ENCODE measurements at places on chromosomes 4 and X. TPM values are rescaled to one million over a fixed set of nuclear protein-coding genes. Genes with fewer than 3 reads are reported as not detected.

PAGE3 gene
- not detected for polyA plus RNA-seq

DNA sequence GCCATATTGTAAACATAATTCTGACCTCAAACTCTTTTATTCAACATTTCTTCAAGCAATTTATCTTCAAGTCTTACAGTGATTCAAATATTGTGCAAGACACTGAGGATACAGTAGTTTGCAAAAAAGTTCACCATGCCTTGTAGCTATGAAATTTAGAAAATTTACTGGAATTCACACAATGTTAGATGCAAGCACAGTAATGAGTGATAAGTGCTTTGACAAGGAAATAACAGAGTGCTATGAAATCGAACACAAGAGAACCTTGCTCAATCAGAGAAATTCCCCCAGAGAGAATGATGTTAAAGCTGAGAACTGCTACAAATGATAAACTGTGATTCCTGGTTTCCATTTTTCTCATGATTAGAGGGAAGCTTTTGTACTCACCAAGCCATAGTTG is 952.9 kb downstream of the FAT4 start:
- DNase-seq, result no peak

DNA sequence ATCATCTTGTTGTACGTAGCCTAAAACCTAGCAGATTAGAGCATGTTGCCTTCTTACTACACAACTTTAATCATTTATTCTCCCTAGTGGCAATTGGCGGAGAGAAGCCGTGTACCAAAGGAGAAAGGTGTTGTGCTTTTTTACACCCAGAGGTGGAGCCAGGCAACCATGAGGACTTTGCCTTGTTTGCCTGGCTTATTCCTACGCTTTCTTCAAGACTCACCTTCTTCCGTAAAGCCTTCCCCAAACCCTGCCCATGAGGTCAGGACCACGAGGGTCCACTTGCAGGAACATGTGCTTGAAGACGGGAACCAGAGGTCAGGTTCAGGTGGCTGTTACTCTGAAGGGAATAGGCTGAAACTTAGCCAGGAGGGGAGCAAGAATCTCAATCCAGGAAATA is 290.5 kb downstream of the RAB28 start:
- DNase-seq, result no peak

DNA sequence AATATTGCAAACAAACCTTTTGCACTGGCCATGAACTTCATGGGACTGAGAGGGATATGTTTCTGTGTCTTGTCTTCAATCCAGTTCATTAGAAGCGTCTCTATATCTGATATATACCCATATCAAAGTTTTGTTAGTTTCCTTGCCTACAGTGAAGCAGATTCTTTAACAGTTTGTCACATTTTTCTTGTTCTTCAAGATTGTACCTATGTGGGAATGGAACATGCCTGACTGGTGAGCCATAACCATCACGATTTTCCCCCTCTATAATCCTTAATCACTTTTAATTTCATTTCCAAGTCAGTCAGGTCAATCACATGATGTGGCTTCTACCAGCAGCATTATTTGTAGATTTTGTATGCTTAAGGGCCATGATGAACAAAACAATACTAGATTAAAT is 197.1 kb upstream of the PDE5A start:
- DNase-seq, result no peak

NOX1 gene
- polyA plus RNA-seq, result not detected

GRCh38 chrX:49042581-49043219 is 457 bp downstream of the TFE3 start:
- DNase-seq, result no peak

MGAT4D gene
- not detected for polyA plus RNA-seq

DNA sequence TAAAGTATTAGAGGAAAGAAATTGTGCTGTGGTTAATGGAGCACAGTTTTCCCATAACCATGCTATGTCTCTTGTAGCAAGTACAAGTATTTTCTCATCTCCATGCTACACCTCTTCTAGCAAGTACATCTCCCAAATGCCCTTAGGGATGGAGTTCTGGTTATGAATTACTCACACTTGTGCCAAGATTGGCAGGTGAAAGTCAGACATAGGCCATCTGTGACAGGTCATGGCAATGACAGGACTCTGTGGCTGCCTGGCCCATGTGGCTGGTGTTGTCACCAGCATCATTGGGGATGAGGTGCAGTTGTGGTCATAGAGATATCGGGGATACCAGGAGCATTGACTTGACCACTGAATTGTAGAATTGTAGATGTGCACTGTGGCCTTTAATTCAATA is 310.2 kb downstream of the FAT4 start:
- no peak for DNase-seq

DNA sequence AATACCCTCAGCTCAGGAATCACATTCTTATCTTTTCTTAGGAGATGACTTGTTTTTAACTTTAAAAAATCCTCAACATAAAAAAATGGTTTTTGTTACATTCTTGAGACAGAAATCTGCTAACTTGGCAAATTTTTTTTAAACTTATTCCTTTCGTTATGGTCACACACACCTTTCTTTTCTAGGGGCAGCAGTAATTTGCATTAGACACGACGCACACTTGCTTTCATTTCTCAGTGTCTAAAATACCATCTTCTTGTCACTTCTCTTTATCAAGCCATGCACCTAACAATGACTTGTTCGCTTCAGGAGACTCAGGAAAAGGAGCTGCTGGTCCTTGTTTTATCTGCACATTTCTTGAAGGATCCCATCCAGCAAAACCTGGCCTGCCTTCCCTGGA is 112.6 kb upstream of the TBL1X start:
- no peak for DNase-seq

- no peak for DNase-seq
Observed at GRCh38 chr4:86506591-86506990, 87.5 kb upstream of the PTPN13 start.

LPAR4 gene
- 0.01 TPM for polyA plus RNA-seq
